ENCODE measurements at places on chromosomes 5 and 9. TPM values are rescaled to one million over a fixed set of nuclear protein-coding genes. Genes with fewer than 3 reads are reported as not detected.
A peak's percentile ranks its signal among the peaks of the same experiment; 100 is the strongest.

The SLC34A3 gene
- not detected for total RNA-seq

DNA sequence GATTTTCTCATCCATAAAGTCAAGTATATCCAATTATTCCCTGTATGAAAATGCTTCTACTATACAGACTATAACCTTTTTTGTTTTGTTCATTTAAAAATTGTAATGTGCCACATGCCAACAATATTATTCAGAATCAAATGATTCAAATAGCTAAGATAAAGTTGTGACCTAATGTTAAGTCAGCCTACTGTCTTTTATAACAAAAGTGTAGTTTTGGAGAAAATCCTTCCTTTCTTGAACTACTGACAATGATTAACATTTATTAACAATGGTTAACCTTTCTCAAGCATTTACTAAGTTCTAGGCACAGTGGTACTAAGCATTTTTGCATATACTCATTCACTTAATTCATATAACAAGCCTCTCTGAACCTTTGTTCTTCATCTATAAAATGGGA lies 25.0 kb downstream of the CSF2 start:
- no peaks in the 10 kb centered on the region for H3K36me3 ChIP-seq
- DNase-seq, result no peak
- H3K4me3 ChIP-seq, result no peak overlapping the region

DNA sequence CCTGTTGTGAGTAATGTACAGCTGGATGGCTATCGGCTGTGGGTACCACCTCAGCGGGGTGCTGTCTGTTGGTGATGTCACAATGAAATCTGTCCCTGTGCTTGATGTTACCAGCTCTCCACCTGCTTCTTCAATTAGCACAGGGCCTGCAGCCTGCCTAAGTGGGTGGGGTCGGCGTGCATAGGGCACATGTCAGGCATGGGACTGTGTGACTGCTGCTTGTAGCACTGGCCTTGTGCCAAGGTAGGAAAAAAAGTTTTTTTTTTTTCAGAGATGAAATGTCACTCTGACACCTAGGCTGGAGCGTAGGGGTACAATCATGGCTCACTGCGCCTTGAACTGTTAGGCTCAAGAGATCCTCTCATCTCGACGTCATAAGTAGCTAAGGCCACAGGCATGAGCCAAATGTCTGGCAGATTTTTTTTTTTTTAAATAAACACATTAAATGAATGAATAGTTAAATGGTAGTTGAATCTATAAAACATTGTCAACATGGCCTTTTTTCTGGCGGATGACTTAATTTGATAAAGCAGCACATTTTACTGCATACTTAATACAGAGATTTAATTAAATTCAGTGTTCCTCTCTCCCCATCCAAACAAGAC lies 222.5 kb downstream of the NXNL2 start:
- H3K4me3 ChIP-seq, result no peak overlapping the region
- H3K27ac ChIP-seq, result no peak overlapping the region
- peaks cover 14% of the 10 kb centered on the region for H3K27me3 ChIP-seq
- DNase-seq, result no peak
- no peaks in the 10 kb centered on the region for H3K4me1 ChIP-seq
- H3K36me3 ChIP-seq, result peaks cover 7% of the 10 kb centered on the region

DNA sequence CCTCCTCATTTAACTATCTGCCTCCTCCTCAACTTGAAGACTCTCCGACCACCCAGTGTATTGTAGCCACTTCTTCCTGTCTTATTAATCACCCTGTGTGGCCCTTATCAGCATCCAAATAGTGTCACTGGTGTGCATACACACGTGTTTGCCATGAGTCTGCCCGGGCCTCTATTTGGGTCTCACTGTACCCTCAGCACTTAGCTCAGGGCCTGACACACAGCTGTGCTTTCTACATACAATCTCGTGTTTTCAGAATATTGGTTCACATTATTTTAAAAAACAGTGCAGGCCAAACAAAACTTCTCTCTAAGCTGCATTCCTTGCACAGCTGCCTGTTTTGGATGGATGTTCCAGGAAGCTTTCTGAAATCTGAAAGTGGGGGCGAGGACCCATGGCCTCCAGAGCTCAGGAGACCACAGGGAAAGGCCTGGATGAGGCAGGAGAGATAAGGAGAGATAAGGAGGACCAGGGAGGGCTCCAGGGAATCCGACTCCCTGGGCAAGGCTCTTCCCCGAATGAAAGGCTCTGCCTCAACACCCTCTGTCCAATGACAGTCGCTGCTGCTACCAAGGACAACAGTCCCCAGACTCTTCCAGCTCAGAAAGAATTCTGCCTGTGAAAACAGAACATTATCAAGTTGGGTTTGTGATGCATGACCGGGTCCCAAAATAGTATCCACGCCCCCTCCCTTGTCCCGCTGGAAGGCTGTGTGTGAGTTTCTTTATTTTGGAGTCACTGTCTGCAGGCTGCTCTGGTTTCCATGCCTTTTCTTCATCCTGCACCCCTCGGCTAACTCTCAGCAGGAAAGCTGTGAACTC lies 255.6 kb downstream of the NSG2 start:
- H3K4me3 ChIP-seq, result no peak overlapping the region
- no peaks in the 10 kb centered on the region for H3K4me1 ChIP-seq
- H3K27ac ChIP-seq, result no peak overlapping the region
- no peak for DNase-seq
- peaks cover 28% of the 10 kb centered on the region for H3K27me3 ChIP-seq
- H3K36me3 ChIP-seq, result no peaks in the 10 kb centered on the region

- no peak for DNase-seq
- H3K27me3 ChIP-seq, result no peaks in the 10 kb centered on the region
- no peak overlapping the region for H3K4me3 ChIP-seq
Measured at GRCh38 chr5:158380661-158381060, 521.7 kb upstream of the CLINT1 start.

DNA sequence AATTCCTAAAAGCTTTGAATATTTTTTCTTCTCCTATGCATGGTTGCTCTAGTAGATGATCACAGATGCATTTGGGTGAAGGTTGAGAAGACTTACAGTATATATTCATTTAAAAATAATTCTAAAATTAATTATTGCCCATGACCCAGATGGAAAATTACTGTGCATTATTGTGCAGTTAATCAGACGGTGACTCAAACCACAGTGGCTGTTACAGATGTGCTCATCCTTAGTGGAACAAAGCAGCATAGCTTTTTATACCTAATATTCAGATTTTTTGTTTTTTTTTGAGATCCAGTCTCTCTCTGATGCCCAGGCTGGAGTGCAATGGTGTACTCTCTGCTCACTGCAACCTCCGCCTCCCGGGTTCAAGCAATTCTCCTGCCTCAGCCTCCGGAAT lies 10.7 kb downstream of the OR2V1 start:
- no peak for DNase-seq
- peaks cover 47% of the 10 kb centered on the region for H3K27me3 ChIP-seq
- H3K27ac ChIP-seq, result no peak overlapping the region
- no peak overlapping the region for H3K4me3 ChIP-seq
- peaks cover 3% of the 10 kb centered on the region for H3K4me1 ChIP-seq
- H3K36me3 ChIP-seq, result no peaks in the 10 kb centered on the region

DNA sequence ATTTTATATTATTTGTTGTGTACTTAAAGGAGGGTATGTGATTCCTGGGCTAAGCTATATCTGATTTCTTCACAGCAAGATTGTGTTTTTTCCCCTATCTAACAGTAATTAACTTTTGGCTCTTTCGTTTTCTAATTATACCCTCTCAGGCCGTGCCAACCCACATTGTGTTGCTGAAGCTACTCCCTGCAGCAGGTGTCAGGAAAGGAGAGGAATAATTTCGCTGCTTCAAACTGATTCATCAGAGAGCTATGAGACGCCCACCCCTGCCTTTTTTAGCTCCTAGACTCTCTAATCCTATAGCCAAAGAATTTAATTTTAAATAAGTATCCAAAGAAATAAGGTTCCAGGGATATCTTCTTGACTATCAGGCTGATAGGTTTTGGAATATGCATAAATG lies 3.8 kb downstream of the CAVIN4 start:
- no peak overlapping the region for H3K27ac ChIP-seq
- DNase-seq, result no peak
- H3K27me3 ChIP-seq, result peaks cover 5% of the 10 kb centered on the region
- no peak overlapping the region for H3K4me3 ChIP-seq
- H3K36me3 ChIP-seq, result no peaks in the 10 kb centered on the region
- no peaks in the 10 kb centered on the region for H3K4me1 ChIP-seq

GRCh38 chr9:122158202-122158601 lies 1.4 kb downstream of the NDUFA8 start:
- peak overlapping the region; percentile 60 for H3K4me3 ChIP-seq
- peaks cover 13% of the 10 kb centered on the region for H3K27me3 ChIP-seq
- H3K36me3 ChIP-seq, result peaks cover 4% of the 10 kb centered on the region
- peak overlapping the region; percentile 70 for H3K27ac ChIP-seq
- peaks cover 54% of the 10 kb centered on the region for H3K4me1 ChIP-seq
- DNase-seq, result peak; percentile 28

- H3K4me1 ChIP-seq, result no peaks in the 10 kb centered on the region
- DNase-seq, result no peak
Measured at GRCh38 chr9:79352322-79352721, 219.4 kb upstream of the TLE4 start.

The NTNG2 gene
- 10.8 TPM for total RNA-seq

The CTNNA1 gene
- total RNA-seq, result 5.7 TPM

The RIMOC1 gene
- 36.9 TPM for total RNA-seq

The MED22 gene
- 38.2 TPM for total RNA-seq

GRCh38 chr9:97766092-97766491 lies 69.0 kb upstream of the XPA start:
- no peak for DNase-seq
- H3K27me3 ChIP-seq, result peaks cover 31% of the 10 kb centered on the region
- H3K4me3 ChIP-seq, result no peak overlapping the region
- H3K36me3 ChIP-seq, result no peaks in the 10 kb centered on the region
- no peak overlapping the region for H3K27ac ChIP-seq
- no peaks in the 10 kb centered on the region for H3K4me1 ChIP-seq

The NRG2 gene
- total RNA-seq, result 0.47 TPM

GRCh38 chr9:104088416-104088815 lies 5.7 kb upstream of the SMC2 start:
- no peak overlapping the region for H3K4me3 ChIP-seq
- H3K27ac ChIP-seq, result no peak overlapping the region
- H3K4me1 ChIP-seq, result peaks cover 4% of the 10 kb centered on the region
- peaks cover 8% of the 10 kb centered on the region for H3K27me3 ChIP-seq

The PHAX gene
- total RNA-seq, result 53.6 TPM
